ENCODE measurements at places on chromosomes 3 and 15. TPM values are rescaled to one million over a fixed set of nuclear protein-coding genes. Genes with fewer than 3 reads are reported as not detected.

OXTR gene
- polyA plus RNA-seq = 4.9 TPM

SLC28A1 gene
- not detected for polyA plus RNA-seq

C3orf49 gene
- polyA plus RNA-seq = not detected

FBLN2 gene
- 10.8 TPM for polyA plus RNA-seq

IGF2BP2 gene
- 6.8 TPM for polyA plus RNA-seq

SKOR1 gene
- polyA plus RNA-seq = 0.67 TPM

CHST2 gene
- polyA plus RNA-seq = 8.0 TPM

AGBL1 gene
- polyA plus RNA-seq = not detected

SH2D7 gene
- not detected for polyA plus RNA-seq

GPR160 gene
- 0.74 TPM for polyA plus RNA-seq

CCDC39 gene
- polyA plus RNA-seq = 0.30 TPM

RARRES1 gene
- polyA plus RNA-seq = 33.8 TPM

MYO9A gene
- 18.2 TPM for polyA plus RNA-seq

GPR156 gene
- polyA plus RNA-seq = 1.2 TPM

CTXN2 gene
- not detected for polyA plus RNA-seq

SNUPN gene
- polyA plus RNA-seq = 29.2 TPM

HACL1 gene
- polyA plus RNA-seq = 15.1 TPM

ECE2 gene
- 0.43 TPM for polyA plus RNA-seq

LINGO1 gene
- polyA plus RNA-seq = 3.6 TPM

ANKUB1 gene
- not detected for polyA plus RNA-seq

MON1A gene
- 5.6 TPM for polyA plus RNA-seq

HES1 gene
- polyA plus RNA-seq = 35.0 TPM

TRH gene
- 1.0 TPM for polyA plus RNA-seq

RPUSD3 gene
- polyA plus RNA-seq = 19.4 TPM

PLAAT1 gene
- polyA plus RNA-seq = 1.9 TPM

TNFAIP8L3 gene
- 76.5 TPM for polyA plus RNA-seq

TRANK1 gene
- 11.4 TPM for polyA plus RNA-seq

Data from ovary (tissue), 10 donors.